Fibroblast of the conjunctiva (primary cell): ENCODE measurements at places on chromosomes 4 and X.

DNA sequence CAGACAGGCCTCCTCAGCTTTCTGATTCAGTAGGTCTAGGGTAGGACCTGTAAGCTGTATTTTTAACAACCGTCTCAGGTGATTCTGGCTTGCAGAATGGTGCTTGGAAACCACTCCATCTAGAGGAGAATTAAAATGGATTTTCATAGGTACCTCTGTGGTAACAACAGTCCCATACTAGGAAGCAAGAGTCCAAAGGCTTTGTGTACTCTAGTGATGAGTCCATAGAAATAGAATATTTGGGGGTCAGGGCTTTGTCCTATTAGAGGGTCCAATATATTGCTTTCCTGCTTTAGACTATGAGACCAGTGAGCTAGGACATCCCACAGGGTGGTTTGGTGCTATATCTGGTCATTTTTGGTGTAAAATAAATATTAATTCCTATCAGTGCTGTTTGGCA is 242.0 kb downstream of the SCFD2 start:
- DNase-seq = no peak

DNA sequence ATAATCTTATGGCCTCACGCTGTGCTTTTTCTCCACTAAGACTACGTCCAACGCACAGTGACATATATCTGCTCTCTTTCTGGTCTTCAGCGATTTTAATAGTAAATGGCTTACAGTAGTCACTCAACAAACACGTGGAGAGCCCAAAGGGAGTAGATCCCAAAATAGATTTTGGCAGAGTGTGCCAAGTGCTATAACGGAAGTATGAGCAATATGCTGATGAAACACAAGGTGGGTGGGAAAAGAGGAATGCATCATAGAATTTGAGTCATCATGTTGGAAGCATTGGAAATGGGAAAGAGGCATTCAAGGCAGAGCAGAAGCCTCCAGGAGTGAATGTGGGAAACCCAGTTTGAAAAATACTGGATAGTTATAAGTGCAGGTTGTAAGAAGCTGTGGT is 129.1 kb upstream of the LDB2 start:
- DNase-seq = peak; percentile 86

DNA sequence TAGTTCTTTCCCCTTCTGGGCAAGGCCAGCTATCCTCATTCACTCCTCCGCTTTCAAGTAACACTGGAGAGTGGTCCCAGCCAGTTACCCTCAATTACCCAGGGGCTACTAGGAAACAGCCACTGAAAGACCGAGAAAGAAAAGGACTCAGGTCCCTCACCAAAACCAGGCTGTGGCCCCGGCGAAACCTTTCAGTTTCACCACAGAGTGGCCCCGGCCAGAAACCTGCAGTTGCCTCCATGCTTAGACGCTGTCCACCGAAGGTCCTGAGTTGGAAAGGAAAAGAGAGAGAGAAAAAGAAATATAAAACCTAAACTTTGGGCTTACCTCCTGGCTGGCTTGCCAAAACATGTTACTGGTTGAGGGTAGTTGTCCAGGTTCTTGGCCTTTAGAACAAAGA is 5.0 kb upstream of the AREG start:
- DNase-seq = no peak

DNA sequence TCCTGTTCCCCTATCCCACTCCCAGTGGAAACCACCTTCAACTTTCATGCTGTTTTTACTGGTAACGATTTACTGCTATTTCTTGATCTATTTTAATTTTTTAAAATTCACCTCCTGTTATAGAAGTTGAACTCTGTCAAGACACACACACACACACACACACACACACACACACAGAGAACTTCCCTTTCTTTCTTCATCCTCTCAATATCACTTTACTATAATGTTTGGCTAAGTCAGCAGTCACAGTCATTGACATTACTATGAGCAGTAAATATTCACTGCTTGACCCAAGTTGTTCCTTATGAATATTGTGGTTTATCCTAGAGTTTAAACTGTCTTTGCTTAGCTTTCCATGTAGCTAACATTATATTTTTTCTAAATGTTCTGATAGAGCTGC is 24.0 kb upstream of the SGMS2 start:
- no peak for DNase-seq

DNA sequence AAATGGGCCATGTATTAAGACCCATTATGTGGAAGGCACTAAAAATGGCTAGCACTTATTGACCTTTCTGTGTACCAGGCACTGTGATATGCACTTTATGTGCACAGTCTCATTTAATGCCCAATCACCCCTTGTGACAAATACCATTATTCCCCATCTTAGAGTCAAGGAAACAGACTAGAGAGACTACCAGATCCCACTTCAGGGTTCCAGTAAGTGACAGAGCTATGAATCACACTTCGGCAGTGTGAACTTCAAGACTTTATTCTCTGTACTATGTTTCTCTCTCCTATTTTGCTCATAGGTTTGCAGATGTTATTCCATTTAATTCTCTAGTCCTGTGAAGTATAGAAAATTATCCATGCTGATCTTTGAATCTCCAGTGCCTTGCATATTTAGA is 107.0 kb downstream of the NFKB1 start:
- no peak for DNase-seq

DNA sequence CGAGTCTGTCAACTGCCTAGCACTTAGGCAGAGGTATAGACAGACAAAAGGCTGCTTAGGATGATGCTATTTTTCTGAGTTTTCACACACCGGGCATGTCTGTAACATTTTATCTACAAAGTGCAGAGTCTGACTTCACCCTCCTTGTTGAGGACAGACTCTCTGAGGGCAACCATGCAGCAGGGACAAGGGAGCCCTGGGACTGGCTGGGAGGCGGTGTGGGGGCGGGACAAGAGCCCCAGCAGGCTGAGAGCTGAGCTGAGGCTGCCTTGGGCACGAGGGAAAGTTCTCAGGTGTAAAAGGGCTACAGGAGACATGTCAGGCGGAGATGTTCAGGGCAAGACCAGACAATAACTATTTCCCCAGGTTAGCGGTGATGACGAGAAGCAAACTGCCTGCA is 81.6 kb downstream of the GATB start:
- no peak for DNase-seq

DNA sequence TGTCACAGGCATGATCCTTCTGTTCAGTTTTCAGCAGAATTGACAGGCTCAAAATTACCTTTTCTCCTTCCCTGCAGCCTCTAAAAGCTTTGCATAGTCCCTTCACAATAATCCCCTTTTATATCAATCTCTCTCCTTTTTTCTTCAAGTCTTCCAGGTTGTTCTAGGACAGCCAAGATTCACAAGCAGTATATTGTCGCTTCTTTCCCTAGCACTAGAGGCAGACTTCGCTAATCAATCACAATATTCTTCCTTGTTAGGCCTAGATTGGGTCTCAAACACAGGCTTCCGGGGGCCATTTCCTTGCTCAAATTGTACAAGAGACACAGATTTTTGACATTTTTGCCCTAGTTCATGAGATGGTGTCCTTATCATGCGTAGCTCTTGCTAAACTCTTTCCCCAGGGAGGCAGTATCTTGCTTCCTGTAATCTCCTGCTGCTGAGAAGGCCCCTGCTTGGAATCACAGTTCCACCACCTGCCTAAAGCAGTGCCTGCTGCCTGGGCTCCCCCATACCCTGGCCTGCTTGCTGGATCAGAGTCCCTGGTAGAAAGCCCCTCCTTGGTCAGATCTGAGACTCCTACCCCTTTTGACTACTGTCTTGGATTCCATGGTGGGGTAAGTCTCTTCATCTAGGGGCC is 57.3 kb downstream of the DMP1 start:
- no peak for DNase-seq

GRCh38 chr4:175813204-175813603 is 1.1 kb upstream of the GPM6A start:
- no peak for DNase-seq

GRCh38 chrX:105752338-105752956 is 69.9 kb upstream of the NRK start:
- no peak for DNase-seq

DNA sequence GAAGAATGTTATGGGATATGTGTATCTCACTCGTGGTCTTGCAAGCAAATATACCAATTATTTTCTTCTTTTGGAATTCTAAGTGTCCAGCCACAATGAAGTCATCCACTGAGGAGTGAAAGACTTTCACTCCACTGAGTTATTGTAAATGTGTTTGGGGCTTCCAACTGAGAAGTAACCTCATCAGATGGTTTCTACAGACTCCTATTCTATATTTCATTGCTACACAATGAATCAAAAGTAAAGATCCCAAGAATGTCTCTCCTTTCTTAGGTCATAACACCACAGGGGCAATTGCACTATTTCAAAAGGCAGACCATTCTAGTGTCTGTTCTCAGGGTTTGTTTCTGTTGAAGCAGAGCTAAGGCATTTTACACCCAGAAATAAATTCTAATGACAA is 12.3 kb upstream of the VCX2 start:
- no peak for DNase-seq

DNA sequence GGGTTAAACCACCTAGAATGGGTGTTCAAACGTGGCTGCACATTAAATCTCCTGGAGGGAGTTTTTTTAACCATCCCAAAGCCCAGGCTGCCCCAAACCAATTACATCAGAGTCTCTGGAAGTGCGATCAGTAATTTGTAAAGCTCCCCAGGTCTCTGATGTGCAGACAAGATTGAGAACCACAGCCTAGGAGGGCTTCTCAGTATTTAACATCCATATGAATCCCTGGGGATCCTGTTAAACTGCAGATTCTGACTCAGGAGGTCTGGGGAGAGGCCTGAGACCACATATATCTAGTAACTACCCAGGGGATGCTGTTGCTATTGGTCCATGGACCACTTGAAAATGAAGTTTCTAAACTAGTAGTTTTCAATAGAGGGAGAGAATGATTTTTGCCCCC is 42.6 kb downstream of the SMPX start:
- DNase-seq = no peak

DNA sequence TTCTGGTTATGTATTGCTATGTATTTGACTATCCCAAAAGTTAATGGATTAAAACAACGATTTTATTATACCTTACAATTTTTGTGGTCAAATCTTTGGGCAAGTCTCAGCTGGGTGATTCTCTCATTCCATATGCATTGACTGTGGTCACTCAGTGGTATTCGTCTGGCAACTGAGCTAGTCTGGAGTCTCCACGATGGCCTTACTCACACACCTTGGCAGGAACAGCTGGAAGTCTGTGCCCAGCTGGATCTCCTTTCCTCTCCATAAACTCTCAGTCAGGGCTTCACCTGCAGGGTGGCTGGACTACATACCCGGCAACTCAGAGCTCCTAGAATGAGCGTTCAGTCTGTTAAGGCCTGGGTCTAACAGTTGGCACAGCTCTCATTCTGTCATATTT is 141.1 kb upstream of the WDFY3 start:
- no peak for DNase-seq

DNA sequence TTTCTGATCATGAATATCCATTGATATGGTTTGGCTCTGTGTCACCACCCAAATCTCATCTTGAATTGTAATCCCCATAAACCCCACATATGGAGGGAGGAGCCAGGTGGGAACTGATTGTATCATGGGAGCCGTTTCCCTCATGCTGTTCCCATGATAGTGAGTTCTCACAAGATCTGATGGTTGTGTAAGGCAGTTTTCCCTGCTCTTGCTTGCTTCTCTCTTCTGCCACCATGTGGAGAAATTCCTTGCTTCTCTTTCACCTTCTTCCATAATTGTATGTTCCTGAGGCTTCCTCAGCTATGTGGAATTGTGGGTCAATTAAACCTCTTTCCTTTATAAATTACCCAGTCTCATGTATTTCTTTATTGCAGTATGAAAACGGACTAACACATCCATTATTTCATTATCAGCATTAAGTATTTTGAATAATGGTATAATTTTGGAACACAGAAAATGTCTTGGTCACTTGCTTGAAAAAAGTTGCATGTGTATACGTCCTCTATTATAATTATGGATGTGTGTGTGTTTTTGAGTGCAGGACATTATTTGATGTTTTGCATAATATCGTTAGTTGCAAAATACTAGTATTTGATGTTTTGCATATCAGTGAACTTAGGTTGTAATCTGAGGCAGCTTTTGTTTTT is 334.6 kb downstream of the PCDH10 start:
- peak; percentile 20 for DNase-seq

- no peak for DNase-seq
Observed at GRCh38 chr4:25818371-25818871, 44.4 kb downstream of the SEL1L3 start.

DNA sequence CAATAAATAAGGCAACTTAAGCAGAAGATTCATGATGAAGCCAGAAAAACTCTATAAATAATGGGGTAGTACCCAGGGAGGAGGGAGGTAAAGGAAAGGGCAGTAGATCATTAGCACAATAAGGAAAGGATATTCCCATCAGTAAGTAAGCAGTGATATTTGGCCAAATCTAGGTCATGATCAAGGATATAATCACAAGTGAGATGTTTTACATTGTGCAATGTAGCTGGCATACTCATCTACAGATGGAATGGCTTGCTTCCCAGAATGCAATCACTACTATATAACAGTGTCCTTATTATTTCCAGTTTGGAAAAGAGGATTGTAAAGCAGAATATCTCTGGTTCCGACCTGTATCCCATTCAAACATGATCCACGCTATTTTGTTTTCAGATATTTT is 483.4 kb downstream of the RPA4 start:
- DNase-seq = peak; percentile 14

- DNase-seq = peak; percentile 53
Observed at GRCh38 chr4:147340111-147340510, 140.8 kb upstream of the EDNRA start.

DNA sequence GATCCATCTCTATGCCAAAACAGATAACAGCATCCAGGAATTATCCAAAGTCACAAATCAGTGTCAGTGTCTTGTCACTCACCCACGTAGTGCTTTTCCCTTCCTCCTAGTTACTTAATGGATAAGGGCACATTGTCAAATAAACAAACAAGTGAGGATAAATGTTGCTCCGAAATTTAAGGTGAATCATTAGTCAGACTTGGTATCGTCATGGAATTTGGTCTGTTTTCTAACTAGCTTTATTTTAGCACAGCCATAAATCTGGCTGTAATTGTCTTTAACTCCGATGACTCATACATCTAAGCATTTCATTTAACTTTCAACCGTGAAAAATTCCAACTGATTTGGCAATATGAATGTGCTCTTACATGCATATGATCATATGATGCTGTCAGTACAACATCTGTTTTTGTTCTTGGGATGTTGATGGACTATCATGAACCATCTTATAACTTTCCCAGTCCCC is 83.3 kb downstream of the SNCA start:
- peak; percentile 97 for DNase-seq

- DNase-seq = no peak
Observed at GRCh38 chr4:147813109-147813773, 81.4 kb downstream of the ARHGAP10 start.

GRCh38 chr4:86816501-86817273 is 32.5 kb downstream of the SLC10A6 start:
- peak; percentile 88 for DNase-seq

- no peak for DNase-seq
Observed at GRCh38 chr4:36260731-36261130, 16.4 kb upstream of the ARAP2 start.
